ENCODE measurements at places on chromosomes 2 and 18.

DNA sequence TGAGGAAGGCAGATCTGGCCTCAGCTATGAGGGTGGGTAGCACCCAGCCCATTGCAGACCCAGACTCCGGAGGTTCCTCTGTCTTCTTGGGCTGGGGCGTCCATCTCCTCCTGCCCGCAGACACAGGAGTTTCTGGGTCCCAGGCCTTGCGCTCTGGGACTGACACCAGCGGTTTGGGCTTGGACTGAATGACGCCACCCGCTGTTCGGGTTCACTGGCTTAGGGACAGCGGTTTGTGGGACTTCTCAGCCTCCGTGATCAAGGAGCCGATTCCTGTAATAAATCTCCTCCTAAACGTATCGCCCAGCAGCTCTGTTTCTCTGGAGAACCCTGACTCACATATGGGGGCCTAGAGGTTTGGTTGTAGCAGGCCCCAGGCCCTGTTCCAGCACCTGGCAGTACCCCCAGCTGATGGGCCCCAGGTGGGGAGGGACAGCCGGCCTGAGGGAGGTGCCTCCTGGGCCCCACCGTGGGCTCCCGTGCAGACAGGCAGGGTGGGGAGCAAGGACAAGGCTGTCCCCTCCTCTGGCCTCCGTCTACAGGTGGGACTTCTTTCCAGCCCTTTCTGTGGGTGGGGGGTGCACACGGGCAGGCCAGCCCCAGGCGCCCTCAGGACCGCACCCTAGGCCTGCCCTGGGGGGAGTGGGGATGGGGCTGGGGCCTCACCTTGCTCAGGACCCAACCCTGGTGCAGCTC lies 4.5 kb upstream of the AQP12A start:
- no peak for DNase-seq

DNA sequence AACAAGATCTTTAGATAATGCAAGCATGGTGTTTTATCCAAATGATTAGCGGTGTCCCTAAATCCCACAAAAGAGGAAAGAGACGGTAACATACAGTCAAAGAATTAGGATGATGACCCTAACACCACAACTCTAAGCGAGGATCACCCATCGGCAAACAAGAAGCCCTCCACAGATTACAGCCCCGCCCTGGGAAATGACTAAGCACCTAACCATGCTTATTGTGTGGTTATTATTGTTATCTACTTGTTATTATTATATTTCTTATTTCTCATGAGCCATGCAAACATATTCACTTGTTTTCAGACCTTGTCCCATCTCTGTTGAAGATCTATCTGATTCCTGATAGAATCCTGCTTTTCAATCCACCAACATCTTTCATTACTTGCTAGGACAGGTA lies 651.3 kb downstream of the NYAP2 start:
- no peak for DNase-seq

GRCh38 chr2:185335879-185336278 lies 402.7 kb upstream of the FSIP2 start:
- DNase-seq = no peak

GRCh38 chr2:162974771-162975170 lies 136.2 kb upstream of the KCNH7 start:
- DNase-seq = no peak

DNA sequence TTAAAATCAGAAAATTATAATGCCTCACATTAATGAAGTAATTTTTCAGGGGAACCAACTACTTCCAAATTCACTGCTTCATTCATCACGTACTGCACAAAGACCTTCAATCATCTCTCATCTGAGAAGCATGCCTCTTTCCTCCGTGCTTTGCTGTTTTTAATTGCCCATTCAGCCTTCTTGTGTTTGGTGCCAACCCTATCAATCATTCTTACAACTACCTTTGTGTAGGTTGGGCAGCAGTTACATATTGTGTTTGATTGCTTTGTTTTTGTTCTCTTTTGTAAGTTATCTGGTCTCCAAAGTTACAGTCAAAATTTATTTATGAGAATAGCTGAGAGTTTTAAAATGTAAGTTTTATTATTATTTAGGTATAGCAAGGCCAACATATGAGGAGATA lies 549.0 kb upstream of the SLC8A1 start:
- no peak for DNase-seq

GRCh38 chr2:215756346-215756730 lies 257.0 kb downstream of the MREG start:
- no peak for DNase-seq

GRCh38 chr18:23825978-23826405 lies 136.7 kb downstream of the LAMA3 start:
- no peak for DNase-seq

DNA sequence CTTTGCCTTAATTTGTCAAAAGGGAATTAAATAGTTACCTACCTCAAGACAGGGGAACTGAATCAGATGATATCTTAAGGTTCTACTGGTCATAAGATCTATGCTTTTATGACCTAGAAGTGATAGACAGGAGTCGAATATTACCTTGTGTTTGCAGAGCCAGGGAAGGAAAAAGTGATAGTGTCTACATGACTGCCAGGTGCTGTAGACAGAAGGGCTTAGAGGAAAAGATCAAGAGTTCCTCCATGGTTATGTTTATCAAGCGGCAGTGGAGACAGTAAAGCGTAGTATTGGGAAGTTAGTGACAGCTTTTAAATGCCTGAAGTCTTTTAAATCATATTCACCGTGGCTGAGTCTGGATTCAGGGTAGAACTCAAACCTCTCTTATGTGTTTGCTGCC lies 11.9 kb downstream of the CRIM1 start:
- DNase-seq = no peak

DNA sequence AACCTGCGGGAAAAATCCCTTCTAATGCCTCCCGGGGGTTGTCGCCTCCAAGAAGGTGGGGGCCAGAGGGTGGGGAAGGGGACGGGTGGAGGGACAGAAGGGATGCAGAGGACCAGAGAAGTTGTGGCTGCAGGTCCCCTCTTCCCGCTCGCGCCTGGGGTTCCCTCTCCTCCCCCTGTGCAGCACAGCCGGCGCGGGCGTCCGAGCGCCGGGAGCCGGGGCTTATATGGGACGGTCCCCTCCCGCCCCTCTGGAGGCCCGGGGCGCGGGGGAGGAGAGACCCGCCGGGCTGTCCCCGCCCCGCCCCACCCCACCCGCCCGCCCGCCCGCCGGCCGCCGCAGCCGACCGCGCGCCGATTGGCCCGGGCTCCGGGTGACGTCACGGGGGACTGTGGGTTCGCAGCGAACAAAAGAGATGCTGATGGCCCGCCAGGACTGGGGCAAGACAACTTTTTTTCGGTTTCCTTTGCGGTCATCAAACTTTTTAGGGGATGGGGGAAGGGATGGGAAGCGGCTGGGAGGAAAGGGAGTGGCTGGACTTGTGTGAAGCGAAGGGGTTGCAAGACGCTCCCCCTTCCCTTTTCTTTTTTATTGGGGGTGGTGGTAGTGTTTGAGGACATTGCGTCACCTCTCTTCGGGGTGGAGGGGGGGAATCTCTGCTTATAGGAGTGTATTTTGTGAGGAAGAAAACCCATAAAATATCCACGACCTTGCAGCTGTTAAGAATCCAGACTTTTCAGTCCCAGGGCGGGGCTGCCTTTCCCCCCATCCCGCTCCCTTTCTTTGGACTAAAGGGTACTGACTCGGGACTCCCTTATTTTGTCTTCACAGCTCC lies at the start of gene FN1:
TSS of gene FN1 (minus strand) at position 199 of the 835 bp plus-strand sequence. CDS start 266 bp downstream, outside the sequence.
- peak; percentile 35 for DNase-seq

DNA sequence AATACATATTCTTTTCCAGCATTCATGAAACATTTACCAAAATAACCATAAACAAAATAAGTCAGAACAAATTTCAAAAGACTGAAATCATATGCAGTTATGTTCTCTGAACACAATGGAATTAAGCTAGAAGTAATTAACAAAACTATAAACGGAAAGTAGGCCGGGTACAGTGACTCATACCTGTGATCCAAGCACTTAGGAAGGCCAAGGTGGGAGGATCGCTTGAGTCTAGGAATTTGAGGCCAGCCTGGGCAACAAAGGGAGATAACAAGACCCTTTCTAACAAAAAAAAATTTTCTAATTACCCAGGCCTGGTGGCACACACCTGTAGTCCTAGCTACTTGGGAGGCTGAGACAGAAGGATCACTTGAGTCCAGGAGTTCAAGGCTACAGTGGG lies 14.9 kb downstream of the ATAD2B start:
- DNase-seq = no peak

GRCh38 chr18:80259610-80260009 lies 12.3 kb upstream of the PARD6G start:
- DNase-seq = no peak

GRCh38 chr2:221514305-221515040 lies 57.6 kb downstream of the EPHA4 start:
- DNase-seq = no peak

- no peak for DNase-seq
Observed at GRCh38 chr2:10934308-10934978, 22.7 kb downstream of the KCNF1 start.

- no peak for DNase-seq
Observed at GRCh38 chr2:26720322-26721114, 28.0 kb downstream of the KCNK3 start.

DNA sequence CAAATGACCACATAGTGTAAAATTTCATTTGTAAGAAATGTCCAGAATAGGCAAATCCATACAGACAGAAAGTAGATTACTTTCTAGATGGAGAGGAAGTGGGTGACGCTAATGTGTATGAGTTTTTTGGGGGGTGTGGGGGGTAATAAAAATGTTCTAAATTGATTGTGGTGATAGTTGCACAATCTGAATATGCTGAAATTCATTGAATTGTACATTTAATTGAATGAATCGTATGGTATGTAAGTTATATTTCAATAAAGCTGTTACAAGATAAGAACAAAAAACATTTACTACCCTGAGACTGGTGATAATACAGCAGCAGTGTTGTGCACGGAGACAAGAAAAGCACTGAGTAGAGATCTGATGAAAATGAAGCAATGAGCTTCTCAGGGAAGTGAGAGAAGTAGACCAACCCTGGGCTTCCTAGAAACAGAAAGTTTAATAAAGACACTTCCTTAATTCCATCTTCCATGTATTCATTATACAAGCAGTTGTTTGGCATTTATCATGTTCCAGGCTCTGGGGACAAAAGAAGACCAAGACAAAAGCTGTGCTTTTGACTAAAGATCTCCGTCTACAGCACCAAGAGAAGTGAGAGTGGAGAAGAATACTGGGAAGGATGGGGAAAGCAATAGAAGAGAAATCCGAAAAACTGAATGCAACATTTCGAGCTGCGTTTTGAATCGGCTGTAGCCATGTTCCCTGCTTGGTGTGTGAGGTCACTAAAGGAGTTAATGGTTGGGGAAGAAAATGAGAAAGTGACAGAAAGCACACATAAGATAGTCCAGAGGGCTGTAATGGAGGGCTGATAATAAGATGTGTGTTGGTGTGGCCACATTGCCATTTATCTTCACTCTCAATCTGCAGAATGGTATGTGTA lies 1.8 kb upstream of the PDE11A start:
- DNase-seq = no peak

DNA sequence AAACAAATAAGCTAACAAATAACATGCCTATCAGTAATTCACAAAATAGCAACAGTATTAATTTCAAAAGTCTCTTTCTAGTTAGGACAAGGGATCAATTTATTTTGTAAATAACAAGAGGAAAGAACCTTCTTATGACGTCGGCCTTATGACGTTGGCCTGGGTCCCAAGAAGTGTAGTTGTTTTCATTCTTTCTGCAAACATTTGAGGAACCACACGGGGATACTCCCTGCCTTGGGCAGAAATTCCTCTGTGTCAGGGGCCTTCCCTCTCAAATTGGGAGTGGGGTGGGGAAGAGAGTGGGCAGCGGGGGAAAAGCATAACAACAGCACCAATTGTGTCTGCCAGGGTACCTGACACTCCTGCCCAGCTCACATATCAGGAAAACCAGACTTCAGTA lies 1.3 kb downstream of the CCDC68 start:
- no peak for DNase-seq

GRCh38 chr2:144430722-144431391 lies 89.1 kb downstream of the ZEB2 start:
- no peak for DNase-seq

DNA sequence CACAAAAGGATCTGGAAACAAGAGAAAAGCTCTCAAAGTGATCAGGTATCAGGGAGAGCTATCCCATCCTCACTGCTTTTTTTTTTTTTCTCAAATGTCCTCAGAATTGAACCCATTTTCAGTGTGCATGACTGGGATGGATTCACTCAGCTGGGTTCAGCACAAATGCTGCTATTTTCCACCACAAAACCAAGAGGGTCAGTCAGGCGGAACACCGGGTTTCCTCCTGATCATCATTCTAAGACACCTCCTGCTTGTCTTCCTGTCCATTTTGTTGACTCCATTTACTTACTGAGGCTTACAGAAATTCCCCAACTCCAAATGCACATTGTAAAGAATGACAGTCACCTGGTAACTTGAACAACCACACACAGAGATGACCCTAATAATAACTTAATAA lies 39.9 kb downstream of the CYRIA start:
- DNase-seq = no peak

DNA sequence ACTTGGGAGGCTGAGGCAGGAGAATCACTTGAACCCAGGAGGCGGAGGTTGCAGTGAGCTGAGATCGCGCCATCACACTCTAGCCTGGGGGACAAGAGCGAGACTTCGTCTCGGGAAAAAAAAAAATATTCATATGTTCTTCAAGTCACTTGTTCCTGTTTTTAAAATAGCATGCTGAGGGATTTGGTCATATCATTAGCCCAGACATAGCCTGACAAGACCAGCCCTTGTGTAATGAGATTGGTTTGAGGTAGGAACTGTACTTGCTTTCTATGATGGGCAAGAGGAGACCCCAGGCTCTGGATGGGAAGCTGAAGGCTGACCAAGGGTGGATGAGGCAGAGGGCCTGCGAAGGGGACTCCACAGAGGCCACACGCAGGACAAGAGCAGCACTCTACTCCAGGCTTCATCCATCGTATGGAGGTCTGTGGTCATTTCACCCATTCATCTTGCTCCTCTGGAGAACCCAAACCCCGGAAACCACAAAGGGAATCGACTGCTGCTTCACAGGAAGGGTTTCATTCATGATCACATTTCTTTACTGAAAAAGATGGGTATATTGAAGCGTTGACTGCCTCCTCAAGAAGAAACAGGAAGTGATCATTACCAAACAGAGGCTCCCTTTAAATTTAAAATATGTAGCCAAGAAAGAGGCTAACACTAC lies 87.1 kb upstream of the ZNF397 start:
- DNase-seq = peak; percentile 72

DNA sequence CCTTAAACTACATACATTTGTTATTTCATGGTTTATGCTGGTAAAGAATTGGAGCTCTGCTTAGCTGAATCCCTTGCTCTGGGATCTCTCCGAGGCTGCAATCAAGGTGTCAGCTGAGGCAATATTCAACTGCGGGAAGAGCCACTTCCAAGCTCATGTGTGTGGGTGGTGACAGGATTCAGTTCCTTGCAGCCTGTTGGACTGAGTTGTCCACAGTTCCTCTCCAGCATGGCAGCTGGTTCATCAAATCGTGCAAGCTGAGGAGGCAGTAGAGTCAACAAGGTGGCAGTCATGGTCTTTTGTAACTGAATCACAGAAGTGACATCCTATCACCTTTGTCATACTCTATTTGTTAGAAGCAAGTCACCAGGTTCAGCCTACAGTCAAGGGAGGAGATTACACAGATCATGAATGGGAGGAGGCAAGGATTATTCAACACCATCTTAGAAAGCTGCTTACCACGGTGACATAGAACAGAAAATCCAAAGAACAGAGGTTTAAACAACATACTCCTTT lies 56.9 kb downstream of the CTIF start:
- DNase-seq = no peak

- DNase-seq = no peak
Observed at GRCh38 chr2:223494496-223494895, 107.7 kb downstream of the SCG2 start.

GRCh38 chr2:239956818-239957261 lies 68.3 kb downstream of the NDUFA10 start:
- no peak for DNase-seq

GRCh38 chr2:182088681-182089320 lies 103.1 kb downstream of the PPP1R1C start:
- no peak for DNase-seq

GRCh38 chr2:7419814-7420311 lies 502.7 kb downstream of the RNF144A start:
- DNase-seq = no peak
